Aorta (tissue), 5 donors: ENCODE measurements at places on chromosomes 7 and 10. TPM values are rescaled to one million over a fixed set of nuclear protein-coding genes. Genes with fewer than 3 reads are reported as not detected.

The MYOZ1 gene
- total RNA-seq: 3.2 TPM

The FEZF1 gene
- not detected for total RNA-seq

DNA sequence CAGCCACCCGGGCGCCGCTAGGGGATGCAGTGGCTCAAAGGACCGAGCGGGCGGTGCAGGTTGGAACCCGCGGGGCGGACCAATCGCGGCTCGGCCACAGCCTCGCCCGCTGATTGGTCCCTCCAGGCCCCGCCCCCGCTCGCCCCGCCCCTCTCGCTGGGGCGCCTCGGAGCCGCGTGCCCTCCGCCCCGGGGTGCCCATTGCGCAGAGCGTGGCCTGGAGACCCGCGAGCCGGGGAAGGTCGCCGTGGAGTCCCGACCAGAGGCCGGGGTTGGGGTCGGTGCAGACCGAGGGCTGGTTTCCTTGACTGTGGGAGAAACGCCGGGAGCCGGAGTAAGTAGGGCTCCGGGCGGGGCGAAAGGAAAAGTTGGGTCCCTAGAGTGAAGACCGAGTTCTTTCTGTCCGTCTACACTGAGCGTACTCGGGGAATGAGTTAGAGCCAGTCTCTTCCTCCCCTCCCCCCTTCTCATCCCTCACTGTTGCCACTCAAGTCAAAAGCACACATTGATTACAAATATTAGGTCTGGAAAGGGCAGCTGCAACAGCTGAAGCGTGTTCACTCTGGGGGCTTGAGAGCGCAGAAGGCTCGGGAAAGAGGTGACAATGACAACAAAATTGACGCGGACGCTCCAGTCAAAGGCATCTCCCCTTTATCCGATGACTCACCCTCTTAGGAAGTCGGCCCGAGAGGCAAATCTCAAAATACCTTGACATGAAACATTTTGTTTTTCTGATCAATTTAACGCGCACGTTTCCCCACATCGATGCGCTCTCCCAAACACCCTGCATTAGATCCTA, 843 bp upstream of the GATA3 start:
- H3K4me1 ChIP-seq: no peaks in the 10 kb centered on the region
- no peak overlapping the region for H3K27ac ChIP-seq

- no peak for DNase-seq
- H3K4me3 ChIP-seq: no peak overlapping the region
- no peaks in the 10 kb centered on the region for H3K36me3 ChIP-seq
- no peaks in the 10 kb centered on the region for H3K27me3 ChIP-seq
- no peak overlapping the region for H3K27ac ChIP-seq
Observed at GRCh38 chr10:104304927-104305326, 33.3 kb downstream of the ITPRIP start.
